ENCODE measurements at places on chromosomes 12 and 14.

GRCh38 chr12:94297096-94297699 is 148.8 kb downstream of the PLXNC1 start:
- no peak for DNase-seq

DNA sequence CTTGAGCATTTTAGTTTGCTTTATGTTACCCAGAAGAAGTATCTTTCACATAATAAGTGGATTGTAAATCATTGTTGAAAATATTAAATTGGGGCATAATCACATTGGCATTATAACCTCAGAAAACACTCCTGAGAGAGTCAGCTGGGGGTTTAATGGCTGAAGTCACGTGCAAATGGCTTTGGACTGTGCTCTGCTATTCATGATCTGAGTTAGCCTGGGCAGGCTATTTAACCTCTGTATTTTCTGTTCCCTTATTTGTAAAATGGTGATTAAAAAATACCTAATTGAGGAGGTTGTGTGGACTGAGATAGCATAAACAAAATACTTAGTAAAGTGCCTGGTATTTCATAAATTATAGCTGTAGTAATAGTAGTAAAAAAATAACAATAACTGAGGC is 24.9 kb downstream of the KCNA5 start:
- no peak for DNase-seq

DNA sequence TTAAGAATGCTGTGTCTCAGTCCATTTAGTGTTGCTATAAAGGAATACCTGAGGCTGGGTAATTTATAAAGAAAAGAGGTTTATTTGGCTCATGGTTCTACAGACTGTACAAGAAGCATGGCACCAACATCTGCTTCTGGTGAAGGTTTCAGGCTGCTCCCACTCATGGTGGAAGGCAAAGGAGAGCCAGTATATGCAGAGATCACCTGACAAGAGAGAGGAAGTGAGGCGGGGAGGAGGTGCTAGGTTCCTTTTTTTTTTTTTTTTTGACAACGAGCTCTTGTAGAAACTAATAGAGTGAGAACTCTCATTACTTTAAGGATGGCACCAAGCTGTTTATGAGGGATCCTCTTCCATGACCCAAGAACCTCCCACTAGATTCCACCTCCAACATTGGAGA is 121.6 kb downstream of the NUBPL start:
- no peak for DNase-seq

GRCh38 chr14:62304257-62304656 is 542.0 kb downstream of the SNAPC1 start:
- no peak for DNase-seq

Measured in GM03348 (cell line).